ENCODE measurements at places on chromosomes 7 and 10. TPM values are rescaled to one million over a fixed set of nuclear protein-coding genes. Genes with fewer than 3 reads are reported as not detected.

CHAT gene
- total RNA-seq: not detected

ADGRA1 gene
- total RNA-seq: not detected

CPA2 gene
- total RNA-seq: not detected

GLCCI1 gene
- 45.1 TPM for total RNA-seq

JAKMIP3 gene
- 0.32 TPM for total RNA-seq

DNA sequence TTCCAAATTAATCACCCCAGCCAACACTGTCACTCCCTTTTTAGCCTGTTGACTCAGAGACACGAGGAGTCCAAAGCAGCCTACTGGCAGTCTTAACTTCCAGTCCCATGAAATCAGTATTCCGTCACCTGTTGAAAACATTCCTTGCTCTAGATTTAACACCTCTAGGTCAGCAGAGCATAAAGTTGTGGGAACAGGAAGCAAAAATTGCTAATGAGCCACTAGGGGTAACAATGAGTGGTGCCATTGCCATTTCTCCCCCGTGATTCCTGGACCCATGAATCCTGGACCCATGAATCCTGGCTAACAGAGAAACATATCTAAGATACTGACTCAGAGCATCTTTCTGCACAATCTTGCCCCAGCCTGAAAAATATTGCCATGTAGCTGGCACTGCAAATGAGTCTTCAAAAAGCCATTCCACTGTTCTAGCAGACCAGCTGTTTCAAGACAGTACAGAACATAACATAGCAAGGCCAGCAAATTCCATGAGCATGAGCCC lies 252.7 kb upstream of the PTER start:
- DNase-seq: no peak

DNA sequence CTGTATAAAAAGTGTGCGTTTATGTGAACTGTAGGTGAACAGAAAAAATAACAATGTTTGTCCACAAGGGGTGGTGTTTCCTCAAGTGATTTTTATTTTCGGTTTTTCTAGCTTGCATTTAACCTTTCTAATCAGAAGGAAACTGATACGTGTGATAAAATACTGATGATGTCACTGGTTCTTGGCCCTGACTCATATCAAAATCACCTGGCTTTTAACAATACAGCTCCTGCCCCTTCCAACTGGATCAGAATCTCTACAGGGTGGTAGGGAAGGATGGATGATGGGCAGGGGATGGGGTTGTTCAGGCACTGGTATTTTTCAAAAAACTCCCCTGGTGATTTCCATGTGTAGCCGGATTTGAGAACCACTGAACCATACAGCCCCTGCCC lies 10.9 kb downstream of the NPFFR1 start:
- no peak for DNase-seq

GRCh38 chr10:13942035-13942434 lies 355.3 kb downstream of the PRPF18 start:
- DNase-seq: no peak

DNA sequence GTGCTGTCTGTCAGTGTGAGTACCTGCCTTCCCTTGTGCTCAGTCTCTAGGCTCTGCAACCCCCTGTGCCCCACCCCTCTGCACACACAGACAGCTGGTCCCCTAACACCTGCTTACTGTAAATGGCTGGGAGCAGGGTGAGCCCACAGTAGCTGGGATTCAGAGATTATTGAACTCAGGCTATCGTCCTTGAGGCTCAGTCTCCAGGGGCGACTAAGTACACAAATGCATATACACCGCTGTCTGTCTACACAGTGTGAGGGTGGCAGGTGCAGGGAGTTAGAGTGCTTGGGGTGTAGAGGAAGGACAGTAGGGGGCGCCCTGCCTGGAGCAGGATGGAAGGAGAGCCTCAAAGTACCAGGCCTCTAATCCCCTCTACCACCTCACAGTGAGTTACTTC lies 12.9 kb downstream of the UPP1 start:
- DNase-seq: no peak

DNA sequence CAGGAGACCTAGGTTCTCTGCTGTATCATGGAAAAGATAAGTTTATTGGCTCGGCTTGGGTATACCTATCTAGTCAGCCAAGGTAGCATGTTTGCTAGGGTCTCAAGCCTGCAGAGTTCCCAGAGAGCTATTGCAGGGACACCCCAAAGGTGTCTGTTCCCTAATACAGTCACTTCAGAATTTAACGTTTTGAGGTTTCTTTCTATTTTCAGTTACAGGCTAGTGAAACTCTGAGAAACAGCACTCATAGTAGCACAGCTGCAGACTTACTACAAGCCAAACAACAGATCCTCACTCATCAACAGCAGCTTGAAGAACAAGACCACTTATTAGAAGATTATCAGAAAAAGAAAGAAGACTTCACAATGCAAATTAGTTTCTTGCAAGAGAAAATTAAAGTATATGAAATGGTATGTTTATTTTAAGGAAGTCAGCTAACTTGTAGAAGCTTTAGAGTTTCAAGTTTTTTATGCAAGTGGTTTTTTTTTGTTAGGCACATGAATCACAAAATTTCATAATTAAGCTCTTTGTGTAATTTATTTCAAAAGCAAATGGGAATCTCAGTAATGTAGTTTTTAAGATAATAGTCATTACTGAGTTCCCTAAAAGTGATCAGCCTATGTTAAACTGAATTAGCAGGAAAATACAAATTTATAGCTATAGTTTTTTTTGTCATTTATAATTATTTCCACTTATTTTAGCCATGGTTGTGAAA lies 54.9 kb downstream of the AKAP9 start:
- DNase-seq: no peak

GRCh38 chr10:117137911-117138642 lies at the start of gene VAX1:
Gene VAX1 (minus strand): TSS chr10:117138270. CDS start chr10:117138056, 214 bp downstream.
- DNase-seq: no peak

DNA sequence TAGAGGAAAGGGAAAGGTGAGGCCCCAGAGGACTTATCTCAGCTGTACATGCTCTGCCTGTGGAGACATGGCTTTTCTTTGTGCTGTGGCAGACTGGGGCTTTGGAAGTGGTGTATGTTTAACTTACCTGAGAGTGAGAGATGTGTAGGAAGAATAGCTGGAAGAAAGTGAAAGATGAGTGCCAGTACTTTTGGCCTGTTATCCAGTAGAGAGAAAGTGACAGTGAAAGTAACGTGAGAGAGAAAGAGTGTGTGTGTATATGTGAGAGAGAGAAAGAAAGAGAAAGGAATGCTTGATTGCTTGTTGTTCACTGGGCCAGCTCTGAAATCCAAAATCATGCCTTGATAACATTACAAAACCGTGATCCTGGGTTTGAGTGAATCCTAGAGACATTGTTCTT lies 25.5 kb downstream of the MTURN start:
- DNase-seq: no peak

DNA sequence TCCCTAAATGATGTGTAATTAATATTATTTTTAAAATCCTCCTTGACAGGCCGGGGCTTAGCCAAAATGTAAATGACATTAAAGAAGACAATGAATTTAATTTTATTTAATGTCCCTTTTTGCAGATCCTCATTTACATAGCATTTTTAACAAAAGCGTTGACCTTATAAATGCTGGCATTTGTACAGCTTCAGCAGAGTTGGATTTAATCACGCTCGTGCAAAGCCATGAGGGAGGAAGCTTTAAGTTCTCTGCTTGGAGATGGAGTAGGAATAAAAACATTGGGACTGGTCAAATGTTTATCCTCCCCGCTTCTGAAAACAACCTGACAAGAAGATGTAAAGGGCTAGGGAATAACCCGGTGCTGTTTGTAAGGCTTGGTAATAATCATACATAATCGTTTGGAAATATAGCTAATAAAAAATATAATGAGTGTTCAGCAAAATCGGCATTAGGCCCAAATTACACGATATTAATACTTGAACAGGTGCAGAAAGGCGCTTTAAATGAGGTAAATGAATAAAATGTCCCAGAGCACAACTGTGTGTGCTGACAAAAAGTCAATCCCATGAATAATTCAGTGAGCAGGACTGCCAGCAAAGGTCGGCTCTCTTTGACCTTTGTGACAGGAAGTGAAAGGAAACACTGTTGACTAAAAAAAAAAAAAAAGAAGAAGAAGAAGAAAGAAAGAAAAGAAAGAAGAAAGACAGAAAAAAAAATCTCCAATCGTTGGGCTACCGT lies 11.5 kb downstream of the EBF3 start:
- no peak for DNase-seq

- peak; percentile 92 for DNase-seq
Measured at GRCh38 chr7:73830681-73831583, at the start of gene CLDN4. Gene CLDN4 (plus strand): TSS chr7:73830996. CDS start chr7:73831202, 206 bp downstream.

GRCh38 chr10:113767222-113767621 lies 15.7 kb downstream of the PLEKHS1 start:
- DNase-seq: no peak

GRCh38 chr10:28559618-28560017 lies 26.7 kb downstream of the WAC start:
- no peak for DNase-seq

Data from upper lobe of right lung (tissue), 1 donor.